Suppressor macrophage treated with lipopolysaccharide for 4 hours (primary cell): ENCODE measurements at places on chromosomes 4 and X.

- DNase-seq: no peak
Observed at GRCh38 chr4:21543514-21543913, 405.1 kb downstream of the KCNIP4 start.

- DNase-seq: no peak
Observed at GRCh38 chr4:71614621-71615020, 169.3 kb downstream of the GC start.

DNA sequence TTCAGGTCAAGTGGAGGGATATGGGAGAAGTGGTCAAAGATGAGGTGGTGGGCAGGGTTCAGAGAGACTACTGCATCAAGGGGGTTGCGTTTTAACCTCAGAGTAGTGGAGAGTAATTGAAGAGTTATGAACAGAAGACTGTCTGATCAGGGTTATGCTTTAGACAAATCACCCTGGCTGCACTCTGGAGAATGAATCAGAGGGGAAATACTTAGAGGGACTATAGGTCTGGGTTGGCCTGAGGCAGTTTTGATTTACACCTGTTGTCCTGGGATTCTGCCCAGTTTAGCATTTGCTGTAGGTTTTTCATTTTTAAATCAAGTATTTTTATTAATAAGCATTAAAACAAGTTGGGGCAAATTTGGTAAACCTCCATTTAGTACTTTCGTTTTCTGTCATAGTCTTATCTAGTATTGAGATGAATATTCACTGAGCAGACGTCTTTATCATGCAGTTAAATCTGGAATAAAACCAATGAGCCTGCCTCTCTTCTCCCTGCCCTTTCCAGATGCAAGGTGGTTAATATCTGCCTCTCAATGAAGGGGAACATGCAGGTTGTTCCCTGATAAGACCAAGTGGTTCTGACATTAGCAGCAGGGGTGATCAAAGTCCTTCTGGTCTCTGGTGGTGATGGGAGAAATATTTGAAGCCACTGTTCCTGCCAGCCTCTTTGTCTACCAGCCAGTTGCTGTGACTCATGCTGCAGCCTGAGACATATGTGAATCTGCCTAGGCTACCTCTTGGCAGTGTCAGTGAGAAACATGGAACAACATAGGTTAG is 116.0 kb upstream of the RPS6KA3 start:
- DNase-seq: no peak

- no peak for DNase-seq
Observed at GRCh38 chrX:69082753-69083150, 82.5 kb downstream of the PJA1 start.

DNA sequence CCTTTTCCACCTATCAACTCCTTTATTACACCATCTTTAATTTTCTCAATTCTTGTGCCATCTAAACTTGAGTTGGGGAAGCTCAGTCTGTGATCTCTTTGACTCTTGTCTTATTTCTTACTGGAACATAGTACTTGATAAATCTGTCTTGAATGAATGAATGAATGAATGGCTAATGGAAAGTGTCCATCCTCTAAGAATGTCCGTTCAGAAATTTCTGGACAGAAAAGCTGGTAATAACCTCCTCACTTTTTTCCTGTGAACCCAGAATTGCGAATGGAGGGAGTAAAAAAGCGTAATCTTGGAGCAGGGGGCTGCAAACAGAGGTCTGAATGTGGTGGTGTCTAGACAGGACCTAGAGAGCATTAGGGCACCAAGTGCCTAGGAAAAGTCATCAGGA is 9.4 kb upstream of the CLTRN start:
- DNase-seq: no peak

DNA sequence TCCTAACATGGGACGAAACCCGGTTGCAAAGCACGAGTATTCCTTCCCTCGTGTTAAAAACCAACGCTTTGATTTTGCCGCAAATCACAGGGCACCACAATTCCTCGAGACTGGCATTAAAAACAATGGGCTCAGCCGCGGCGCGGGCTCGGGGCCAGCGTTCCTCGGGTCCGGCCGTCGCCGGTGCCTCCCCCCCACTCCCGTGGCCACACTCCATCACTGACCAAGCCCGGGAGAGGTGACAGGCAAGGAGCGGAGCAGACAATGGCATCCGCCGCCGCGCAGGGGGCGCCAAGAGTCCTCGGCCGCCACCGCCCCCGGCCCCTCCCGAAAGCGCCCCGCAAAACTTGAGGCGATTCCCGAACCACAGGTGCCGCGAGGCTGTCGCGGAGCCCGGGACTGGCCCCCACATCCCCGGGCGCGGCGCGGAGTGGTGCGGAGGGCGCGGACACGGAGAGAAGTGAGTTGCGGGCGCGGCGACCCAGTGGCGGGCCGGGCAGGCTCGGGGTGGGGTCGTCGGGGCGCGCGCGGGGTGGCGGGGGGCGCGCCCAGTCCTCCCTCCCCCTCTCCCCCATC is 445 bp downstream of the AP1S2 start:
- peak; percentile 45 for DNase-seq

- DNase-seq: no peak
Observed at GRCh38 chr4:119667802-119668201, 39.2 kb upstream of the PDE5A start.

DNA sequence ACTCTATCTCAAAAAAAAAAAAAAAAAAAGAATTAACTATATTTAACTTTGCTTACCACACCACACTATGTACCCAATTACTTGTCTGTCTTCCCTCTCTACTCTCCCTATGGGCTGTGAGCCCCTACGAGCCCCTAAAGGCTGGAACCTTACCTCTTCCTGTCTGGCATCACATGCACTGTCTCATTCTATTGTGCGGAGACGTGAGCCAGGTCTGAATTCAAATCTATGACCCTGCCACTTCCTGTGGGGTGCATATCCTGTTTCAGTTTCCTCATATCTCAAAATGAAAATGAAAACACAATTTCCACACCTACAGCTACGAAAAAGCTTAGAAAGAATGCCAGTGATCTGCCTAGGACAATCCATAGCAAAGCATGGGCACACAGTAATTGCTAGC is 42.9 kb upstream of the HS3ST1 start:
- DNase-seq: peak; percentile 68

DNA sequence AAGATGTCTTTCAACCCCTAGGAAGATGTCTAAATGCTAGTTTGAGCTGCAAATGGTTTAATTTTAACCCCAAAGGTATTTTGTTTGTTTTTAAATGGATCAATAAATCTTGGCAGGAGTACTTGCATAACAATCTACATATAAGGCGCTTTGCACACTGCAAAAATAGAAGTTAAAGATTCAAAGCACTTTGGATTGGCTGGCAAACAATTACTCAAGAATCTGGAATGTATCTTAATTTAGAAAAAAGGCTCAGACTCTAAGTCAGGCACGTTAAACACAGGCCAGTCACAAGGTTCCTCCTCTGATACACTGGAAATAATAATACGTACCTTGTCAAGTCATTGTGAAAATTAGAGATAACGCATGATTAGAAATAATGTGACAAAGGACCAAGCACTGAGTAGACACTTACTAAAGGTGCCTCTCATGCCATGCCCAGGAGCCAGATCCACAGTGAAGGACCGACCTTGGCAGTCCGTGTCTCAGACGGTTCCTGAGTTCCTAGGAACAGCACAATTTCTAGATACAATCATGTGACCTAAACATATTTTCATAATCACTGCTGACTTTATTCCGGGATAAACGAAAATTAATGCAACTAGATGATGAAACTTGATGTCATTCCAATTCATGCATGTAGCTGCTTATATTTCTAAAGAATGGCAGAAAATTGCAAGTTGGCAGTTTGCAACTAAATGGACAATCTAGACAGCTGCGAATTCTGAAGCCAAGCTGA is 49.6 kb downstream of the PROM1 start:
- no peak for DNase-seq

- no peak for DNase-seq
Observed at GRCh38 chrX:131316260-131316659, 27.2 kb upstream of the IGSF1 start.

- no peak for DNase-seq
Observed at GRCh38 chrX:94831364-94831763, 1157.4 kb downstream of the FAM133A start.

DNA sequence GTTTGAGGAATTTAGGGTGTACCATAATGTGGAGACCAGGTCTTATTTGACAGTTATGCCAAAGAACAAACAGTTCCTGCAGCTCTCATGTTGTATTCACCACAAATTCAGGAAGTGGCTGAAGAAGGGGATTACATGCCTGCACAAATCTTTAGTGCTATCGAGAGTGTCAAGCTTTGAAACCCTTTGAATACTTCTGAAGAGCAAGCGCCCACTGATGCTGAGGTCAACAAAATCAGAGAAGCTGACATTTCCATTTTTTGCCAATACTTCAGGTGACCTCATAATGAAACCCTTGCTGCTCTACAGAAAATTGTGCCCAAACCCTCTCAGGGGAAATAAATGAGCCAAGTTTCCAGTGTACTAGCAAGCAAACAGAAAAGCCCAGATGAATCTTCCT is 28.4 kb downstream of the PAK3 start:
- no peak for DNase-seq

- no peak for DNase-seq
Observed at GRCh38 chr4:26907731-26908599, 47.3 kb downstream of the STIM2 start.

DNA sequence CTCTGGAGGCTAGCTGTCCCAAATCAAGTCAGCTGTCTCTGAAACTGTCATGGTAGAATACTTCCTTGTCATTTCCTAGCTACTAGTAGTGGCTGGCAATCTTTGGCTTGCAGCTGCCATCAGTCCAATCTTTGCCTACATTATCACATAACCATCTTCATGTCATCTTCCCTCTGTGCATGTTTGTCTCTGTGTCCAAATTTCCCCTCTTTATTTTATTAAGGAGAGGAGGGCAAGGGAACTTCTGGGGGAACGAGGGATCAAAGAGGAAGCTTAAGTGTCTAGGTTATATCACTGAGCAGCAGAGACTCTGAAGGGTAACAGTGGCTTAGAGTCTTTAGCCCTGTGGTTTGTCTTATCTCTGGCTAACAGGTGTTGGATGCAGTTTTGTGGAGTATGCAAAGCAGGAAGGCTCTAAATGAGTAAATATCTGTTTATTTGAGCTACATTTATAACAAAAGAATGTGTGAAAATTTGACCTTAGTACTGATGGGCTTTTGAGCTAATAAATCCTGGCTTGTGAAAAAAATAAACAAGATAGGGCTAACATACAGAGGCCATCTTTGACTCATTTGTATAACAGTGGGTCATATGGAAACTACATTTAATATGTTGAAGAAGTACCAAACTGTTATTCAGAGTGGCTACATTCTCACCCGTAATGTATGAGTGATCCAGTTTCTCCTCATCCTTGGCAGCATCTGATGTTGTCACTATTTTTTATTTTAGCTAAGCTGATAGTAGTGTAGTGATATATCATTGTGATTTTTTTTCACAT is 49.4 kb upstream of the ENOX2 start:
- DNase-seq: no peak

GRCh38 chr4:16794816-16795445 is 103.5 kb downstream of the LDB2 start:
- peak; percentile 60 for DNase-seq

DNA sequence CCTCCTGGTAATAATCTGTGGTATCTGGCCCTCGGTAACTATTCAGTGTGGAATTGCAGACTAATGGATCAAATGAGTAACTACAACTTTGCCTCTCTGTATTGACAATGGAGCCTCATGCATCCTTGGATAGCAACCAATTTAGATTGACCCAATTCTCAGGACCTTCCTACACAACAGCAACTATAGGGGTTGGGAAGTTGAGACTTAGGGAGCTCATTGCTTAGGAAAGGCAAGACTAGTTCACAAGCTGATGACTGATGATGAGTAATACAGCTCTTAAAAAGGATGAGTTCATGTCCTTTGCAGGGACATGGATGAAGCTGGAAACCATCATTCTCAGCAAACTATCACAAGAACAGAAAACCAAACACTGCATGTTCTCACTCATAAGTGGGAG is 47.5 kb upstream of the KLHL13 start:
- peak; percentile 5 for DNase-seq

DNA sequence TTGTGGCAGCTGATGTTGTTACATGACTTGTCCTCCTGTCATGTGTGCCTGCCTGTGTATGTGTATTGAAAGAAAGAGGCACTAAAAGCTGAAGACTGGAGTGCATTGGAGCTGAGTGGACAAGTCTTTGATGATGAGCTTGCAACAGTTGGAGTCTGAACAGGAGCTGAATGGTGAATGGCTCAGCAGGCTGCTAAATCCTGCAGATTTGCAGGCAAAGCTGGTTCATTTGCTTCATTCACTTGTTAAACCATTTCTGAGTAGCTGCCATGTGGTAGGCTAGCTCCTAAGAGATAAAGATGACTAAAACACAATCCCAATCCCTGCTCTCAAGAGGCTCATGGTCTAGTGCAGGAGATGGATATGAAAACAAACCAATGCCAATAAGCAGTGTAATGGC is 217.3 kb downstream of the CHRDL1 start:
- no peak for DNase-seq

DNA sequence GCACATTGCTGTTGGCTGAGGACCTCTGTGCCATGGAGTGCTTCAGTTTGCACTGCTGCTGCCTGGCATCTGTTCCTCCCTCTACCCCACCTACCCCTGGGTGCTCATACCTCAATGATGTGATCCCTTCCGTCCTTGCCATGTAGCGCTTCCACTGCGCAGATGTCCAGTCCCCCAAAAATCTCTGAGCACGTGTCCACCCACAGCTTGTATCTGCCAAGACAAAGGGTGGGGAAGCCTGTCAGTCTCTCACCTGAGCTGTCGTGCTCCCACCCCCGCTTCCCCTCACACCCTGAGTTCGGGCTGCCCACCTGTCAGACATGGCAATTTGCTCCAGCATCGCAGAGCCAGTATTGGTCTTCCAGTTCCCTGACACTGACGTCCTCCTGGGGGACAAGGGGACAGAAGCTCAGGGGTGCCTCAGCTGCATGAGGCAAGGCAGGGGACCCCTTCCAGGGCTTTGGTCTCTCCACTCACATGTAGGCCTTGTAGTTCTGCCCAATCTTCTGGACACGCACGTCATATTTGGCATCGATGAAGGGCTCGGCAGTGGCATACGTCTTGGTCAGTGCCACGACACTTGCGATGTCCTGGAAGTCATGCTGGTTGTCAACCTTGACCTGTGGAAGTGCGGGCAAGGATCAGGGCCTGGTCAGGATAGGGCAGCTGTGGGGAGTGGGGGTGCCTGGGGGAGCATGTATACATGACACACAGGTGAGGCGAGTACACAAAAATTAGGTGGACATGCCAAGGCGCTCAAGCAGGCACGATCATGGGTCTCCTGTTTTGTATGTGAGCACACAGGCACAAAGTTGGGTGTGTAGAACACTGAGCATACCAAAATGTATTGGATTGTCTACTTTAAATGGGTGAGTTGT is 6.0 kb upstream of the TIMP1 start:
- DNase-seq: no peak

DNA sequence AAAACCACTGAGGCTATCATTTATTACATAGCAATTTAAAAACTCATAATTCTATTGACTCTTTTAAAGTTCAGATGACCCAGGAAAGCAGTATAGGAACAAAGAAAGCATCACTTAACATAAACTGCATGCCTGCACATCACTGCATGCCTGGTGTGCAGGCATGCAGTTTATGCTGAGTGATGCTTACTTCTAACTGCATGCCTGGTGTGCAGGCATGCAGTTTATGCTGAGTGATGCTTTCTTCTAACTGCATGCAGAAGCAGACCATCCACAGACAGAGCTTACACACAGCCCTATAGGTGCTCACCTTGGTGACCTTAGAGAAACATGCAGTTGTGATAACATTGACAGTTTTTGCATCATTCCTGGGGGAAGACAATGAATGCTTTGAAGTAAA is 17.0 kb downstream of the SDAD1 start:
- DNase-seq: no peak

GRCh38 chr4:100809506-100809905 is 291.7 kb upstream of the EMCN start:
- DNase-seq: no peak

GRCh38 chrX:37867536-37868153 is 20.3 kb upstream of the DYNLT3 start:
- DNase-seq: peak; percentile 16
